Activated T-helper 1 cell treated with anti-CD3 and anti-CD28 coated beads, Interleukin-2, amount 50 U/mL, for 16 hours (primary cell): ENCODE measurements at places on chromosomes 2 and 18.
A peak's percentile ranks its signal among the peaks of the same experiment; 100 is the strongest.

DNA sequence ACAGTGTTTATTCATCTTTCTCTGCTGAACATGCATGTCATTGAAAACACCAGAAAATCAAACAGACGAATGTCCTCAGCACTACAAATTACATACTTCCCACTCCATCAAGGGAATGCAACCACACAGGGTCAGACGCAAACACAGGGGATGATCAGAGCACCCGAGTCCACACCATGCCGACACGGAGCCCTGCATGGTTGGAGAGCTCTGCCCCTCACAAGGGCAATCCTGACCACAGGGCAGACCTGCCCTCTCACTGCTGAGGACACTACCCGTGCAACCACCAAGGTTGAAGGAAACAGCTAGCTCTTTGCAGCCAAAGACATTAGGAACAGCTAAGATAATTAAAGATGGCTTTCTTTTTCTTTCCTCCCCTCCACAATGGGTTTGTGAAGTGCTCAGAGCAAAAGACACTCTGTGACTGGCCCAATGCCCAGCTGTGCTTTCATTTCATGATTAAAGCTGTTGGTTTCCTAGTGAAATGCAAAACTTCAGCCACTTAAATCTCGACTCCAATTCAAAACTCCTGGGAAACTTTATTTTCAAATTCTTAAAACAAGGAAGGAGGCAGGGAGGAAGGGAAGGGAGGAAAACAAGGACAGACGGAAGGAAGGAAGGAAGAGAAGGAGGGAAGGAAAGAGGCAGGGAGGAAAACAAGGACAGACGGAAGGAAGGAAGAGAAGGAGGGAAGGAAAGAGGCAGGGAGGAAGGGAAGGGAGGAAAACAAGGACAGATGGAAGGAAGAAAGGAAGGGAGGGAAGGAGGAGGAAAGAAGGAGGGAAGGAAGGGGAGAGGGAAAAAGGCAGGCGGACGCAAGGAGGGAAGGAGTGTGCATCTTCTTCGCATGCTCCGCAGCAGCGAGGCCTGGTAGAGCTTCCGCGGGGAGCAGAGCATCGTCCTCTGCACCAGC, 65.8 kb downstream of the NDUFA10 start:
- DNase-seq, result no peak

DNA sequence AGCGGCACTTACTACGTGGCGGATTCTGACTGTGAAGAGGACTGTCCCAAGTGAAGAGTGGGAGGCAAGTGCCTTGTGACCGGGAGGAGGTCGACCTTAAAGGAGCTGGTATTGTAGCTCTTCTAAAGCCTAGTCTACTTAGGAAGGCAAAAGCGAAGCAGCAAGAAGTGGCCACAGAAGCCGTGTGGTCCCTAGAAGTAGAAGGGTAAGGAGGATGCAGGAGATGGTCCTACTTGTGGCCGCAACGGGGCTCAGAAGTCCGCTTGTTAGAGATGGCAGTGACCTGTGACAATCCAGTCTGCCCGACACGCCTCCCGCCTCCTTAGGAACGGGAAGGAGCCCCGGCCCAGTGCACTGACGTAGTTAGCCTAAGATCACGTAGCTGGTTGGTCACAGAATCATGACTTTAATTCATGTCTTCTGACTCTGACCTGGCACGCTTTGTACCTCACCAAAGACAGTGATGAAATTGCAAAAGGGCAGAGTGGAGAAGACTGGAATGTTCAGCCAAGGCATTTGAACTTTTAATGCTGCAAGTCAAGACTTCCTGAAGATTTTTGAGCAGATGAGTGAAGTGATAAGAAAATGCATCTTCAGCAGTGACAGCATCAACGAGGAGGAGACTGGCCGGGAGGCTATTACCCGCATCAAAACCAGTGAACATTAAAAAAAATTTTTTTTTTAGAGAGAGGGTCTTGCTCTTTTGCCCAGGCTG, 749 bp upstream of the EIF2AK3 start:
- DNase-seq, result peak; percentile 43

- DNase-seq, result no peak
Measured at GRCh38 chr2:43885132-43885632, 46.4 kb downstream of the ABCG8 start.

DNA sequence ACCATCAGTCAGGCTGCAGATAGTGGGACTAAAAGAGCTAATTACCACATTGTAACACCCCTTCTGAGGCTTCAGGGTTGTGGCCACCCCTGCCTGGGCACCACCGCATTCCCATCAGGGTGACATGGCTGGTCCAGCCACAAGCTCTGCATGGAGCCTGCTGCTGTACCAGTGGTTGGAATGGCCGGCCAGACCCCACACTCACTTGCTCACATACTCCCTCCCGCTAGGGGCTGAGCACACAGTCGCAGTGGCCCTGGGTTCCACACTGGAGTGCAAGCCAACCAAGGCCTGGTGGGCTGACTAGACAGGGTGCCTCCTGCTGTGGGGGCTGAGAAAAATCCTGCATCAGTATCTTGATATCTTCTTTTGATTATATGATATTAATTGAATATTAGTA, 182.8 kb upstream of the STK17B start:
- no peak for DNase-seq

- no peak for DNase-seq
Measured at GRCh38 chr2:112061840-112062239, 6.8 kb downstream of the TMEM87B start.

- peak; percentile 49 for DNase-seq
Measured at GRCh38 chr2:84946204-84947009, 24.6 kb upstream of the KCMF1 start.

GRCh38 chr2:28101892-28102291, 211.4 kb downstream of the BABAM2 start:
- DNase-seq, result no peak

DNA sequence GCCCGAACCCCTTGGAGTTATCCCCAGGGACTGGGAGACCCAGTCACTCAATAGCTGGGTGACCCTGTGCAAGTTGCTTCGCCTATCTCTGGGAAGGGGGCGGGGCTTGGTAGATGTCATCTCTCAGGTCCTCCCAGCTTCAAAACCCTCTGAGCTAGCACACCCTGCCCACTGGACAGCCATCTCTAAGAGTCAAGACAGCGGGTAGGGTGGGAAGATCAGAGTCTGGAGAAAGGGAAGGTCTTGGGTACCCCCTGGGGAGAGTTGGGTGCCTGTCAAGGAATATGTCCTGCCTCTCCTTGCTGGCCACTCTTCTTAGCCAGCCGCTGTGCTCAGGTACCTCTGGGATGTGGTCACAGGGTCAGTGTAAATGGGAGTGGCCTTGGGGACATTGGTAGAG, 8.0 kb downstream of the GLI2 start:
- no peak for DNase-seq

DNA sequence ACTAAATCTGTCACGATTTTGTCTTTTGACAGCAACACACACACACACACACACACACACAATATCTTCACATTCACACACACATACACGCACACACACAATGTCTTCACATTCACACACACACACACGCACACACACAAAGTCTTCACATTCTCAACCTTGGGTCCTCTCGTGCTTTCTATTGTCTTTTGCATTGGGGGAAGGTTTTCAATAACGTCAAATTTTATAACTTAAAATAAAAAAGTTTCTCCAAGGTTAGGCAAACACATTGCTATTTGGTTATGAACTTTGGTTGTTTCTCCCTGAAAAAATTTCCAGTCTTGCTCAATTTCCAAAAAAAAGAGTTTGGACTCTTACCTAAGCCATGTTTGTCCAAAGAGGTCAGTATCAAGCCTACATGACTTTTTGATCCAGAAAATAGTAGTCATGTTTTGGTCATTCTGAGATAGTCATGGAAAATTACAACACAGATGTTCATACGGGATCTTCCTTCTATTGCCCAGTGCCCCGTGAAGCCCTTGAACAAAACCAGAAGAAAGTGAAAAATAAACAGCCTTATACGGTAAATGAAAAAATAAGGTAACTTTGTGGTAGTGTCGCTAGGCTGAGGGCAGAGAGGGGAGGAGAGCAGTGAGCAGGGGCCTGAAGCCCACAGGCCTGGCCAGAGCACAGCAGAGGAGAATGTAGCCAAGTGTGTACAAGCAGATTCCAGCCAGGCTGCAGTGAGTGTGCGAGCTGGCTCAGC, 542.8 kb upstream of the ID2 start:
- DNase-seq, result no peak

- no peak for DNase-seq
Measured at GRCh38 chr18:22683196-22683676, 249.9 kb upstream of the RBBP8 start.

DNA sequence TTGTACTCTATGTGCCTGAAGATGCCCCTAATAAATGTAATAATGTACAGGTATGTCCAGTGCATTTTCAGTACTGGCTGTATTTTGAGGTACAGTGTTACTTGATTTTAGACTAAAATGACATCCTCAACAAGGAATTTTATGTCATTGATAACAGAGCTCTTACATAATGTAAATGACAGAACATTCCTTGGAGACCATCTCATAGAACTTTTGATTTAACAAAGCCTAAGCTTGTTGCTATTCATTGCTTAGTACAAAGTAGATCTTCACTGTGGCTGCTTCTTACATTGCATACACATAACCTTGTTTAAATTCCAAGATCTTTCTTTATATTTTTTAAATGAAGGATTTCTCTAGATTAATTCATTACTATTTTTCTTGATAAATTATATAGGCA, 24.1 kb downstream of the DYNC1I2 start:
- DNase-seq, result no peak

- DNase-seq, result no peak
Measured at GRCh38 chr2:204645018-204645773, 99.9 kb downstream of the PARD3B start.

- no peak for DNase-seq
Measured at GRCh38 chr2:229521576-229521975, 192.8 kb downstream of the DNER start.

DNA sequence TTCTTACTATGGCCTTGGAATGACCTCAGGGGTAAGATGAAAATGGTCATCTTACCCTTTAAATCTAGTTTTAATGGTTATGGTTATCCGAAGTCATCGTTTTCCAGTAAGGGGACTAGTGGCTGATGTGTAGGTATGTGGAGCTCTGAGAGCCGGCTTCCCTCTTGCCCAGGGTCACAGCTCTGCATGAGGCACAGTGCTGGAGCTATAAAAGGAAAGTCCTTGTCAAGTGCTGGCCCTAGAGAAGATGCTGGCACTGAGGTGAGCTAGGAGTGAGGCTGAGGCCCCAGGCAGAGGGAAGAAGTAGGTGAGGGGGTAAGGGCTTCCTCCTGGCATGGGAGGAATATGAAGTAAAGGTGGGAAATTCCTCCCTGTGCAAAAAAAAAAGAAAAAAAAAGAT, 35.0 kb downstream of the SMARCAL1 start:
- DNase-seq, result no peak

GRCh38 chr18:45121146-45121545, 440.5 kb downstream of the SETBP1 start:
- DNase-seq, result no peak

DNA sequence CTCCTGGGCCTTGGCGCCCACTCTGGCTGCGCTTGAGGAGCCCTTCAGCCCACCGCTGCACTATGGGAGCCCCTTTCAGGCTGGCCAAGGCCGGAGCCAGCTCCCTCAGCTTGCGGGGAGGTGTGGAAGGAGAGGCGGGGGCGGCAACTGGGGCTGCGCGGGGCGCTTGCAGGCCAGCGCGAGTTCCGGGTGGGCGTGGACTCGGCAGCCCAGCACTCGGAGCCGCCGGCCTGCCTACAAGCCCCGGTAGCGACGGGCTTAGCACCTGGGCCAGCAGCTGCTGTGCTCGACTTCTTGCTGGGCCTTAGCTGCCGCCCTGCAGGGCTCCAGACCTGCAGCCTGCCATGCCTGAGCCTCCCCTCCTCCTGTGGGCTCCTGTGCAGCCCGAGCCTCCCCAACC, 141.5 kb upstream of the SLC39A10 start:
- no peak for DNase-seq

DNA sequence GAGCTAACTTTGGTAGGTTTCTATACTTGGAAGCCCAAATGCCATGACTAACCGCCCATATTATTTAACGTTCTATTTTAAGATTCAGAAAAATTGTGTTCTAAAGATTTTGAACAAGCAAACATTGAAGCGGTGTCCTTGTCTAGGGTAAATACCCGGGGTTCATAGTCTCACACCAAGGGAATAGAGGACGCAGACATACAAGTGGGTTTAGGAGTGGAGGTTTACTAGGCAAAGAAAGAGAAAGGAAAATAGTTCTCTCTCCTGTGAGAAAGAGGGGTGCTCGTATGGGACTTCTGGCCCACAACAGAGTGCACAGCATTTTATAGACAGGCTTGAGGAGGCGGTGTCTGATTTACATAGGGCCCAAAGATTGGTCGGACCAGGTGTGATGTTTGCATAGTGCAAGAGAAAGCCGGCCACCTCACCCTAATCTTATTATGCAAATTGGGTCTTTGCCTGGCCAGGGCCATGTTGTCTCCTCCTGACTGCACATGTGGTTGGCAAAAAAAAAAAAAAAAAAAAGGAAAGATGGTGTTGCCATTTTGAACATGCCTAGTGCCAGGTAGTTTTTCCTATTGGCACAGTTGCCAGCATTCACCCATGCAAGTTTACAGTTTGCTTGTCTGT, 1062.6 kb downstream of the LRP1B start:
- DNase-seq, result no peak

- DNase-seq, result peak; percentile 11
Measured at GRCh38 chr2:31429759-31430438, 15.4 kb upstream of the XDH start.

DNA sequence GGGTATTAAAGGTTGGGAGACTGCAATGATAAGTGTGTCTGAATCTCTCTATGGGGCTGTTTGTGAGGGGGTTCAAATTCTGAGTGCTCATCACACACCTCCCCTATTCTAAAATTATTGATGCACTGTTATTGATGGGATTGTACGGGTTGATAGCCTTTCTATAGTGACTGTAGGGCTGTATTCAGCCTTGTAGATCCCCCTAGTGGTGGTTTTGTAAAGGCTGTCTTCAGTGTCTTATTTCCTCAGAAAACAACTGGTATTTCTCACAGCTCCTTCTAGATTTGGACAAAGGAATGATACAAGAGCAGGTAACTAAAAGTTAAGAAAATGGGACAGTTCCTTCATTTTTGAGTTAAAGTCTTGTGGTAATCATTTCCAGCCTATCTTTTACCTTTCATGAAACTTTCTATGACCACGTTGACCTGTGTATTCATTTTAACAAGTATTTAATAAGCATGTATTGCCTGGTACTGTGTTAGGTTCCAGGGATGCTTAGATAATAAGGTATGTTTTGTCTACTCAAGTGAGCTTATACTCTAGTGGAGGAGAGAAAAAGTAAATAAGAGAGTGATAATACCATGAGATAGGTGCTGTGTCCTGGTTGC, 21.2 kb downstream of the SMAD4 start:
- no peak for DNase-seq

- no peak for DNase-seq
Measured at GRCh38 chr2:239173301-239173700, 227.5 kb downstream of the HDAC4 start.

- DNase-seq, result no peak
Measured at GRCh38 chr2:53583583-53583982, 184.0 kb upstream of the CHAC2 start.

- DNase-seq, result peak; percentile 67
Measured at GRCh38 chr2:96485751-96486651, 19.2 kb downstream of the NEURL3 start.
